ENCODE measurements at places on chromosomes 5 and 9.

DNA sequence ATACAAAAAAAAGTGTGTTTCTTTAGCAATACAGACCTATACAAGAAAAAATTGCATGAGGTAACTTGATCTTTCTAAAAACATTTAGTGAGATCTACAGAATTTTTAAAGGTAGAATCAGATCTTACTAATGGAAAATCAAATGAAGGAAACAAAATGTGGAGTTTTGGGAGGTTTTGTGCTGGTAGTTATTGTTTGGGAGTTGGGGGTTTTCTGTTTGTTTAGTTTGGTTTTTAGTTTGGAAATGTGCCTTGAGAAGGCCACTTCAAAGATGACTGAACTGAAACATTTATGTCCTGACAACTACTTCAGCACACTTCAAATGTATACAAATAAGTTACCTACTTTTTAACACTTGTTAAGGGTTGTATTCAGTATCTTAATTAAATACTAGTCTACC, 280.1 kb downstream of the NR2F1-AS1 start:
- DNase-seq, result no peak

DNA sequence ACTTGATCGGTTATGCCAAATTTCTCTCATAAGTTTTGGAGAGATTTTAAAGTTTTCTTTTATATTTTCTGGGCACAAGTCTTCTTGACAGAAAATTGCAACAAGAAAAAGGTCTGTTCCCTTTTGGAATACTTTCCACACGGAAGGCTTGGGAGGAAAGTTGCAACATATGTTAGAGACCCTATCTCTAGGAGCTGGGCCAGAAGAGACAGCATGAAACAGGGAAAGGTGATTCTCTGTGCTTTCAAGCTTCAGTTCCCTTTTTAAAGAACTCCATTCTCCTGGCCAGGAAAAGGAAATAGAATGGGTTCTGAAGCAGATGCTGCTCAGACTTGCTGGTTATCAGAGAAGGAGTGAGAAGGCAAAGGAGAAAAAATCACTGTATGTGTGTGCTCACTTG, 368.3 kb downstream of the SPATA31D1 start:
- DNase-seq, result no peak

- no peak for DNase-seq
These were observed 2.1 kb downstream of the FAM81B start for GRCh38 chr5:95393279-95393678.

DNA sequence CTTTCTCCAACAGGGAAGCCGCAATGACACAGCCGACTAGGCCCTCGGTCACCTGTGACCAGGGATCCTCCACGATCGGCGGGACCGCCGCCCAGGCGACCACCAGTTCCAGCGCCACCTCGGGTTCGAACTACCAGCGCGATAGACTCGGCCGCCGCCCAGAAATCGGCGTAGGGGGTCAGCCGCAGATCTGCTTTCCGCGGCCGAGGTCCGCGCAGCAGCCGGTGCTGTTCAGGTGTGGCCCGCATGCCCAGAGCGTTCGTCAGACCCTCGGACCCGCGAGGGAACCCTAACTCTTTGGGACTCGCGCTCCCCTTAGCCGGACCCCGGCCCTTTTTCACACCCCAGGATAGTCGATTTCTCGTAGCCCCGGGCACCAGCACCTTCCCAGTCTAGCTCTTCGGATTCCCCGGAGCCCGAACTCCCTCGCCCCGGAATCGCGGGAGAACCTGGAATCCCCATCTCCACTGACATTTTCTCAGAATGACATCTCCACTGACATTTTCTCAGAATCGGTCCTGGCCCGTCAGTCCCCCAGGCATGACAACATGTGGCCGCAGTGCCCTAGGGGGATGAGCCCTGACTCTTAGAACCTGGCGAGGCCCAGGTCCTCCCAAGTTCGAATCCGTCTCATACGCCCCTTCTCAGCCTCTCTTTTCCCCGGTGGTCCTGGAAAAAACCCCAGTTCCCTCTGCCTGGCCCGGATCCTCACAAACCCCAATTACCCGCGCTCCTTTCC, 428 bp downstream of the C5orf52 start:
- DNase-seq, result no peak

- DNase-seq, result no peak
These were observed 97.0 kb upstream of the COL5A1 start for GRCh38 chr9:134544388-134545214.

DNA sequence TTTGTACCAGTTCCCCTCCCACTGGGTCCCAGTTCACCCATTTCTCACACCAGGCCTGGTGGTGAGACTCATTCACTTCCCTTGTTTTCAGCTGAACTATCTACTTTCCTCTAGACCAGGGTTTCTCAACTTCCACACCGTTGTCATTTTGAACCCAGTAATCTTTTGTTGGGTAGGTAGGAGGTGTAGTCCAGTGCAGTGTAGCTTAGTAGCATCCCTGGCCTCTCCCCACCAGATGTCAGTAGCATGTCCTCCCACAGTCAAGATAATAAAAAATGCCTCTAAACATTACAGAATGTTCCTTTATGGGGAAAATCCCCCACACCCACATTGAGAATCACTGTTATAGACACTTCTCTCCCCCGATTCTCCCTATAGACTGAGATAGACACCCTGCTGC, 299.1 kb downstream of the EPB41L4A start:
- DNase-seq, result no peak

DNA sequence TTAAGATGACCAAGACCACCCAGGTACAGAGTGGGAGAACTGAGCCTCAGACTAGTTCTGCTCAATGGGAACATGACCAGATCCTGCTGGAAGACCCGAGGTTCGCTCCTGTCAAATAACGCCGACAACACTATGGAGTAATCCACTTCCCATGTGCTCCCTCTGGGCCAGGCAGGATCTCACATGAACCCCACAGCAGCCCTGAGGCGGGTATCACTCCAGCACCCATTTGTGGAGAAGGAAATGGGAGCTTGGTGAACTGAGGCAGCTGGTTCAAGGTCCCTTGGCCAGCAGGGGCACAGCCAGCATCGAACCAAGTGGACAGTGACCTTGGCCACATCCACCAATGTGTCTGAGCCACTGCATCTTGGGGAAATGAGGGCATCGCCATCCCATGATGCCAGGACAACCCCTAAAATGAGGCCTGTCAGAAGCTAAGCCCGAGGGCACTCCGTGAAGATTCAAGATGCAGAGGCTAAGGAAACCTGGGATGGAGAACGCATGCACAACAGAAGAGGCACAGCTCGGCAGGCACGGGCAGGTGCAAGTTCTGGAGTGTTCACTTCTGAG, 8.5 kb downstream of the ANKS6 start:
- no peak for DNase-seq

GRCh38 chr5:99724732-99725290, 796.0 kb upstream of the CHD1 start:
- no peak for DNase-seq

GRCh38 chr5:177005619-177006264, 837 bp downstream of the UIMC1 start:
- peak; percentile 78 for DNase-seq

GRCh38 chr5:6713274-6714225, at the start of gene TENT4A:
TSS of gene TENT4A (plus strand) at chr5:6713432. CDS start at chr5:6713984, 552 bp downstream.
- DNase-seq, result peak; percentile 99

- DNase-seq, result no peak
These were observed 813.9 kb upstream of the CDH10 start for GRCh38 chr5:25458628-25459027.

- DNase-seq, result no peak
These were observed 98.7 kb downstream of the MED10 start for GRCh38 chr5:6279607-6280006.

Data from suppressor macrophage treated with lipopolysaccharide for 1 hour (primary cell).